Caudate nucleus (tissue), 63 donors: ENCODE measurements at places on chromosomes 1 and 21.

DNA sequence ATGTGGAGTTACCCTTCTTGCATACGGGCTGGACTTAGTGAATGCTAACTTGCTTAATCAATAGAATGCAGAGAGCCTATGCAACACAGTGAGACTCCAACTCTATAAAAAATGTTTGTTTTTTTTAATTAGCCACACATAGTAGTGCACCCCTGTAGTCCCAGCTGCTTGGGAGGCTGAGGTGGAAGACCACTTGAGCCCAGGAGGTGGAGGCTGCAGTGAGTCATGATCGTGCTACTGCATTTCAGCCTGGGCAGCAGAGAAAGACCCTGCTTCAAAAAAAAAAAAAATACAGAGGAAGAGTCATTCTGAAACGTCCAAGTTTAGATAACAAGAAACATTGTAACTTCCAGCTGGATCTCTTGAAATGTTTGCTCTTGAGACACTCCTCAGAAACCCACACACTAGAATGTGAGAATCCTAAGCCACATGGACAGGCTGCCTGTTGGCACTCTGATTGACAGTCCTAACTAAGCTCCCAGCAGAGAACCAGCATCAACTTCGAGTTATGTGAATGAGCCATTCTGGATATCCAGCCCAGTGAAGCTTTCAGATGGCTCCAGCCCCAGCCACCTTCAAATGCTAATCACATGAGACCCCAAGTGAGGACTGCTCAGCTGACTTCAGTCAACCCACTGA lies 20.0 kb upstream of the CAP1 start:
- DNase-seq = no peak

GRCh38 chr1:9249263-9249533 lies 14.6 kb downstream of the H6PD start:
- no peak for DNase-seq

DNA sequence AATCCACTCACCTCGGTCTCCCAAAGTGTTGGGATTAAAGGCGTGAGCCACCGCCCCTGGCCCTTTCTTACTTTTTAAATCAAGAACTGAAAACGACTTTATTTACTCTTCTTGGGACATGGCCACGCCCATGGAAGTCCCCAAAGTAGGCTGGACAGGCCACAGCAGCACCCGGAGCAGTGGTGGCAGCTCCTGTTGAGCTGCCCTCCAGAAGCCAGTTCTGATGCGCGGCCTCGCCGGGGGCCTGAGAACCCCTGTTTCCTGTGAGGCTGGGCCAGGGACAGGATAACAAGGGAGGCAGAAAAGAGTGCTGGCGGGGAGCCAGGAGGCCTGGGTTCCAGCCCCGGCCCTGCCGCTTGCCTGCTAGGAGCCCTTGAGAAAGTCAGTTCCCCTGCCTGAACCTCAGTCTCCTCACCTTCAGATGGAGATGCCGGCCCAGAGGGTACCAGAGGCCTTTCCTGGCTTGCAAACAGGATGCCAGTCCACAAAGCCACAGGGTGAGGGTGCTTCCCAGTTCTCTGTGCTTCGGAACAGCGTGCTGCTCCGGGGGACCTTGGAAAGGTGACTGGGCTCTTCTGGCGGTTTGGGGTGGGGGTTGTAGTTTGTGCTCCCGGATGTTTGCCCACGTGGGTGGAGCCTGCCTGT lies 59.4 kb downstream of the RUNX3 start:
- DNase-seq = no peak

GRCh38 chr1:30010506-30011106 lies 712.8 kb downstream of the MATN1 start:
- DNase-seq = no peak

DNA sequence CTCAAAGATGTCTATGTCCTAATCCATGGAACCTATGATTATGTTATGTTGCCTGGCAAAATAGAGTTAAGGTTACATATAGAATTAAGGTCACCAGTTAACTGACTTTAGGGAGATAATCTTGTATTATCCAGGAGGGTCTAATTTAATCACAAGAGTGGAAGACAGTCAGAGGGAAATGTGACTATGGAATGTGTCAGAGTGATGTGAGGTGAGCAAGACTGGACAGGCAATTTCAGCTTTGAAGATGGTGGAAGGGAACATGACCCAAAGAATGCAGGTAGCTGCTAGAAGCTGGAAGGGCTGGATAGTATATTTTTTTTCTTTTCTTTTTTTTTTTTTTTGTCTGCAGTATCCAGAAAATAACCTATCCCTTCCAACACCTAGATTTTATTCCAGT lies 241.7 kb upstream of the NEGR1 start:
- no peak for DNase-seq

GRCh38 chr1:32094746-32095521 lies 12.9 kb upstream of the KPNA6 start:
- no peak for DNase-seq

DNA sequence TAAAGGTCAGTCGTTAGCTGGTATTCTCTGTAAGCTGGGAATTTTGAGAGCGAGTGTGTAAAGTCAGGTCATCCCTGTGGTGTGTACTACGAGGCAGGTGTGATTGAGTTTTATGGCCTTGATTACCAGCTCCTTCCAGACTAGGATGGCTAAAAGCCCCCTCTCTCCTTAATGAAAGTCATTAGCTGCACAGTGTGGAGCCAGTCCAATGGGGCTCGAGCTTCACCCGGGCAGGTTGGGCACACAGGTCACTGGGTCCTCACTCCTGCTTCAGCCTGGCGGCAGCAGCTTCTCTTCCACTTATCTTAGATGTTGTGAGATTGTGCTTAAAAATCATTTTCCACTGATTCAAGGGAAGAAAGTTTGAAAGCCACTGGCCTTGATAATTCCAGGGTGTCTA lies 3.0 kb downstream of the DMRTB1 start:
- DNase-seq = no peak

DNA sequence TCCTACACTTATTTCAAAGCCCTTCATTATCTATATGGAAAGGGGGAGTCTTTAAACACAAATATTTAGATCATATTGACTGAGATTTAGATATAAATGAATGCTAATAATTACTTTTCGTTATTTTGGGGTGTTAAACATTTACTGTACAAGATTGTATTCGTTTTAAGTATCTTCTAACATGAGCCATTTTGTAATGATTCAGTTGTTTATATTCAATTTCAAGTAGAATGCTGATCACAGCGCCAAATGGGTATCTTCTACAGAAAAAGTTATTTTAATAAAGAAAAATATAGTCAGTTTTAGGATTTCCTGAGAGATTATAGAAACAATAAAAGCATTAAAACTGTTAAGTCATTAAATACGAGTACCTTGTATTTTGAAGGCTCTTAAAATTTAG lies 104.5 kb upstream of the HNRNPU start:
- no peak for DNase-seq

DNA sequence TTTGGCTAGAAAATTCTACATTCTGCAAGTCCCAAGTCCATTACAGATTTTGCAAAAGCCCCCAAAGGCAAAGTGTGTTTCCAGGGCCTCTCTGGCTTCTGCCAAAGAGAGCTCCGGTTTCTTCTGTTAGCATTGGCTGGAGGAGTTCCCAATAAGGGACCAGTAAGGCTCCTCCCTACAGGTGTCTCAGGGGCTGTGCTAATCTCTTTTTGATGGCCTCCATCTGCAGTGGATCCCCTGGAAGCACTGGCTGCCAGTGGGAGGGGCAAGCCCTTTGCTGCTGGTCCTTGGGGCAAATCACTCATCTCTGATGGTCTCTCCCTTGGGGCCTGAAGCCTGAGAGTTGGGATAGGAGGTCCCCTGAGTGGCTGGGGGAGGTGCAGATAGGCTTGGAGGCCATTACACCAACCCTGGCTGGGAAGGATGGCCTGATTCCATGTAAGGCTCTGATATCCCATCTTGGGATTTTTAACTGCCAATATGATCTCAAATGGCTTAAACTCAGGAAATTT lies 89.1 kb upstream of the USP24 start:
- DNase-seq = no peak

DNA sequence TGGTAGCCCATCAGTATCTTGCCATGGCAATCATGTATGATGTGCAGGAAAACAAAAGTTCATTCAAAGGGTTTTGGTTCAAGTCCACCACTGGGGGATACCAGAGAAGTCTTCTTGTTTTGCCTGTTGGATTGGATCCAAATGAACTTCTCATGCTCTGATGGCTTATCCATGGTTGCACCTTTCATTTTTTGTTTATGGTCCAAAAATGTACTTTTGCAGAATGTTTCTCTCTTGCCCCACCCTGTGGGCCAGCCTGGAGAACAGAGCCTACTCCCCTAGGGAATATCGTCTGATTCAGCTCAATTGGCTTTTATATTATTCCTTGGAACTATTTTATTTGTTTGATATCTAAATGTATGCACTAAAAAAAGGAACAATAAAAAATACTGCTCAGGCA lies 20.1 kb upstream of the CLCA1 start:
- no peak for DNase-seq
